Activated CD8-positive, alpha-beta memory T cell treated with anti-CD3 and anti-CD28 coated beads for 1 hour (primary cell): ENCODE measurements at places on chromosomes 13 and 19.
A peak's percentile ranks its signal among the peaks of the same experiment; 100 is the strongest.

GRCh38 chr13:39200249-39200910 is 162.1 kb downstream of the NHLRC3 start:
- no peak for DNase-seq

- no peak for DNase-seq
These were observed 1.5 kb downstream of the ZNF101 start for GRCh38 chr19:19670070-19670551.

DNA sequence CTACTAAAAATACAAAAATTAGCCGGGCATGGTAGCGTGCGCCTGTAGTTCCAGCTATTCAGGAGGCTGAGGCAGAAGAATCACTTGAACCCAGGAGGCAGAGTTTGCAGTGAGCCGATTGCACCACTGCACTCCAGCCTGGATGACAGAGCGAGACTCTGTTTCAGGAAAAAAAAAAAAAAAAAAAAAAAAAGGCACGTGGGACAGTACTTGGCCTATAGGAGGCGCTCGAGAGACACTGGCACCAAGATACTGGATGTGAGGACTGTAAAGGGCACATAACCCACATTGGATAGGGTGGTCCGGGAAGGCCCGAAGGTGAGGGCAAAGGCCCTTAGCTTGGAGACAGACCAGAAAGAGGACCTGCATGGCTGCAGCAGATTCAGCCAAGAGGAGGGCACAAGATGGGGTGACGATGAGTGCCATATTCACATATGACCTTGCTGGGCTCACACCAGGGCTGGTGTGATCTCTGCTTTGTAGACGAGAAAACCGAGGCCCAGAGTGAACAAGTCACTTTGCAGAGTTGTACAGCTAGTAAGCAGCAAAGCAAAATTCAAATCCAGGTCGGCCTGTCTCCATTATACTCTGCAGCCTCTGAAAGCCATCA is 89.4 kb downstream of the DPF1 start:
- peak; percentile 5 for DNase-seq

GRCh38 chr13:102872131-102872530 is 26.3 kb downstream of the ERCC5 start:
- DNase-seq, result no peak

GRCh38 chr19:29819300-29819699 is 7.5 kb downstream of the CCNE1 start:
- no peak for DNase-seq

- DNase-seq, result no peak
These were observed 106.7 kb downstream of the KDM4B start for GRCh38 chr19:5075597-5075996.

DNA sequence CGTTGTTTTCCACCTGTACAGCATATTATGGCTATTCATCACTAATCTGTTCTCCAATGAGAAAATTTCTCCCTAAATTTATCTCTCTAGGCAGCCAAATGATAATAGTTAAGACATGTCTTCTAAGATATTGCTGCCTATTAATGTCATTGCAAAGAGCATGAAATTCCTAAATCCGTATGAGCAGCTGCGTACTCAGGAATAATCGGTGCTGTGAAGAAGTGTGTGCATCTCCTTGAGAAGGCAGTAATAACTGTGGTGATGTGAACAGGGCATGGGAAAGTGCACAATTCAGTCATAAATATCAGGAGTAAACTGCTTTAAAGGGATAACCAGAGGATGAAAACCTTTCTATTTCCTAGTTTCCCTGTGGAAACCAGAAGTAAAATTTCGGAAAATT is 112.2 kb downstream of the SLITRK5 start:
- no peak for DNase-seq

DNA sequence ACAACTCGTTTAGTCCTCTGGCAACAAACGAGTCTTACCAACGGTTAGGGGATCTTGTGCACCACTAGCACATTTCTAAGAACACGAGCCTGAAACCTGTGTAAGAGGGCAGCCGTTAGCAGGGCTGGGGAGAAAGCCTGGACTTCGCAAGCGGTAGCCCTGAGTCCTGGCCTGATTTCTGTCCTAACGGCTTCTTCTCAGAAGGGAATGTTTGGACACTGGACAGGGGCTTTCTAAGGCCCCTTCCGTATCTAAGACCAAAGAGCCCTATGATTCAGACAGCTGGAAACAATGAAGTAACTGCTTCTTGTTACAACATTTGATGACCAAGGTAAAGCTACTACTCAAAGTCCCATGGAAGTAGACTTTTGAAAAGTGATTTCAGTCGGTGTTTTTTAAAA is 2.2 kb downstream of the ANKRD10 start:
- DNase-seq, result no peak

DNA sequence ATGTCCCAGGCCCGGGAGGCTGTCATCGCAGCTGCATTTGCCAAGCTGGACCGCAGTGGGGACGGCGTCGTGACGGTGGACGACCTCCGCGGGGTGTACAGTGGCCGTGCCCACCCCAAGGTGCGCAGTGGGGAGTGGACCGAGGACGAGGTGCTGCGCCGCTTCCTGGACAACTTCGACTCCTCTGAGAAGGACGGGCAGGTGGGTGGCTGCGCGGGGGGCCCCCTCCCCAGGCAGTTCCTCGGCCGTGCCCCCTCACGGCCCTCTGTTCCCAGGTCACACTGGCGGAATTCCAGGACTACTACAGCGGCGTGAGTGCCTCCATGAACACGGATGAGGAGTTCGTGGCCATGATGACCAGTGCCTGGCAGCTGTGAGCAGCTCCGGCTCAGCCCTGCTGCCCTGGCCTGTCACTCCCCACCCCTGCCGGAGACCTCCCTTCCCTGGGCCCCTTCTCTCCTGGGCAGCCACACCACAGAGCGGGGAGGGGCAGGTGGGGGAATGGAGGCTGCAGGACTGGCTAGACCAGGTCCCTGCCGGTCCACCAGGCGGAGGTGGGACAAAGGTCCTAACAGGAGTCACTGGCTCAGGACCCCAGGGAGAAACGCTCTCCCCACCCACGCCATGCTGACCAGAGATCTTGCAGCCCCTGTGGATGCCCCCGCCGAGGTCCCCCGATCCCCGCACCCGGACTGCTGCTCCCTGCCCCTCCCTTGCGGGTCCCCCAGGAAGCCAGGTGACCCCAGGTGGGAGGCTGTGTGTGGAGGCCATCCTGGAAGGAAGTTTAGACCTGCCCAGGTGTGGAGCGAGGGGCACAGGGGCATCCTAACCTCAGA is 1.1 kb downstream of the CAPS start:
- no peak for DNase-seq

DNA sequence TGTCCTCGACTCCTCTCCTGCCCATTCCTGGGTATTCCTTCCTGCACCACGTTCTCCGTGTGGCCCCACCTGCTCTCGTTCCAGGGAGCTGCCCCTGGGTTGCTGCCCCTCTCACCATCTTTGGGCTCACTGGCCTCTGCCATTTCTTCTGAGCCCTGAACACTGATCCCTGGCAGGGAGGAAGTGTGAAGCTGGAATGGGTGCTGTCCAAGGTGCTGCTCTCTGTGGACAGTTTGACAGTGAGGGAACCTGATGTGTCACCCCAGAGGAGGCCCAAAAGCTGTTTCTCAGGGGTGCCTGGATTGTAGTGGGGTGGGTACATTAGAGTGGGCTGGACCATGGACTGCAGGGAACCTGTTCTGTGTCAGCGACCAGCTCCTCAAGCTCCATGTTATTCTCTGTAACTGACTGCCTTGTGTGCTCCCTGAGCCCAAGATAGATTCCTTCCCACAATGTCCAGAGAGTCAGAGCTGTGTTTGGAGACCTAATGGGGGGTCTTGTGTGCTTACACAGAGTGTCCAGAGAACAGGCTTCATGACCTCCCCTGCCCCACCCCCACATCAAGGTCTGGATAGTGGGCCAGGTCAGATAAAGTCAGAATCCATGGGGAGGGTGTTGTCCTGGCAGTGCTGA is 7.2 kb upstream of the CEACAM8 start:
- no peak for DNase-seq

GRCh38 chr13:29849071-29849631 is 1.3 kb downstream of the UBL3 start:
- DNase-seq, result no peak

DNA sequence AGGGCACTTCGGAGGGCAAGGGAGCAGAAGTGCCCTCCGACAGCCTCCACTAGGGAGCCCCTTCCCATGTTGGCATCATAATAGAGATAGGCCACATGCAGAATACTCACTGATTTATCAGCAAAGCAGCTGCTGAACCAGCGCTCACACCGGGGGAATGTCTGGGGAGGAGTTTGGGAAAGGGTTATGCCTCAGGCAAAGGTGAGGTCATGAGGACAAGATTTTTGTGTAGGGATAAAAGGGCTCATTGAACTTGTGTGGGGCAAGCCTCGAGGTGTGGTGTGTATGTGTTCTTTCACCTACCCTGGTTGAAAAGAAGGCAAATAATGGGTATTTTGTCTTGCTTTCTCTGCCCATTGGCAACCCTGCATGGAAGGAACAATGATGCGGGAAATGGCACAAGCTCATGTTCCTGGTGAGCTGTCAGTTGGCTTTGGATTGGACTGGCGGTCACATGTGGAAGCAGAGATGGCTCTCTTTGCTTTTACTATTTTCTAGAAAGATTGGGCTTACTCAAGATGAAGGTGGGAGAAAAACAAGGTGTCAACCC is 39.1 kb upstream of the SLC7A9 start:
- no peak for DNase-seq

DNA sequence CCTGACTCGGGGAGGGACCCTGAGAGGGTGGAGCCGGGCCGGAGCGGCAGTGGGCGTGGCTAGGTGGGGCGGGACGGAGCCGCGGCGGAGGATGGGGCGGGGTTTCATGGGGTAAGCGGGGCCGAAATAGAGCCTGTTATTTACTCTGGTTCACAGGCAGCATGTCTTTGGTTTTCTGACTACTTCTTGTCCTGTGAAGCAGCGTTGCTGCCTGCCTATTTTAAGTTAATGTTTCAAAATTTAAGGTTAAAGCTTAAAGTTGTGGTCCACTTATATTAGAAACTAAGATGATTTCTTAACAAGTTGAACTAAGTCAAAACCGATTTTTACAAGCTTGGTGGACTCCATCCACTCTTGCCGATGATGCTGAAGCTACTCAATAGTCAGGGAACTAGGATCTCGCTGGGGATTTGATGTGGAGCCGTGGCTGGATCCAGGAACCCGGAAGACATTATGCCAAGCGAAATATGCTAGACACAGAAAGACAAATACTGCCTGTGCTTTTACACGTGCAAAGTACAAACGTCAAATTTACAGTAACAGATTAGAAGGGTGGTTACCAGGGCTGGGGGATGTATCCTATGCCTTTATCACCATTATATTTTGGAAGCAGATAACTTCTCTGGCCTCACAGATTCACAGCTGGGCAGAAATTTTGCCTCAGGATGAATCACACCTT is 433 bp upstream of the ZNF616 start:
- peak; percentile 93 for DNase-seq

GRCh38 chr13:53198736-53199135 is 170.1 kb downstream of the OLFM4 start:
- no peak for DNase-seq

DNA sequence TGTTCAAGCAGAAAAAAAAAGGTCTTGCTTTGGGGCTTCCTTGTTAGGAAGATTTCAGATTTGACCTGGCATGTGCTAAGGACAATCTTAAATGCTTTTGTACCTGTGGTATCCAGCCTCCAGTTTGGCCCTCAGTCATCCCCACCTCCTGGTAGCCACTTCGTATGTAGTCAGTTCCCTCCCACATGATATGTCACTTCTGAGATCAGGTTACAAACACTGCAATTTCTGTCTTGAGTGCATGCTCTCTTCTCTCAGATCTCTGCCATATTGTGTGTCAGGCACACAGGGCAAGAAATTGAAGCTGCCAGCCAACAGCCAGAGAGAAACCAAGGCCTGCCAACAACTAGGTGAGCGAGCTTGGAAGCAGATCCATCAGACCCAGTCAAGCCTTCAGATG is 60.3 kb upstream of the STARD13 start:
- DNase-seq, result no peak

DNA sequence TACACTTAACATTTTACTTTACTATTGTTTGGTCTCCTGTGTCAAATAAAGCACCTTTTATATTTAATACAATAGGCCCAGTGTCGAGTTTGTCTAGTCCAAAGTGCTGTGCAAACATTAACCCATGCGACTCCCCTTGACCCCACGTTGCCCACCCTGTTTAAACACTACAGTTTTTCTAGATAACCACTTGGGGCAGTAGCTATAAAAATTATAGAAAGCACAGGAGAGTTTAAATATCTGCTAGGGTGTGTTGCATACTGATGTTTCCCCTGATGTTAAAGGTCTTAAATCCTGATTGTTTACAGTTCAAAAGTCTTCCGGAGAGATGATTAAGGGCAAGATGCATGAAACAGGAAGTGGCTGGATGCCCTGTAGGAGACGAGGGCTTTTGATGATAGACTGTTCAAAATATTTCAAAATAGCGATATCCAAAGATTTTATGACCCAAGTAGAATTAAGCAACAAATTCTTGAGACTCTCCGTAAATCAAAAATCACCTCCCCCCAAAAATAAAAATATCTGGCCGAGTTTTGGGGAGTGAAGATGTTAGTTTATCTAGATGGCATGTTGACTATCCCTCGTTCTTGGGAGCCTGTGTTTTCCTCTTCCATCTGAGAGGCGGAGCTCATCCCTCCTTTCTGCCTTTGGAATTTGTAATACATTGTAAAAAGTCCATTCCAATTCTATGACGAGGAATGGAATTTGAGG is 167.1 kb downstream of the FGF9 start:
- no peak for DNase-seq

DNA sequence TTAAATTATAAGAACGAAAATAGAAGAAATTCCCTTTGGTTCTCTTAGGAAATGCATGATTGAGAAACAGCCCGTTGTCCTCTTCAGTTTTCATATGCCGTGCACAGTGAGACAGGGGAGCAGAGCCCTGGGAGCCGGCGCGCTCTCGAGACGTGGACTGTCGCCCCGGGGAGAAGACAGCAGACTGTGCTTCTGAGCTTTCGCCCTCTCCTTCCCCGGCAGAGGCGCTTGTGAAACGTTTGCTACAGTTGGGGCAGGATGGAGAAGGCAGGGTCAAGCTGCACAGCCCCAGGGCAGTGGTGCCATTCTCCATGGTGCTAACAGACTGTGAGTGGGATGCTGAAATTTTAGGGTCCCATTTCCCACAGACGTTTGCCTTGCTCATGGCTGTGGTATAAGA is 192.2 kb upstream of the KL start:
- DNase-seq, result no peak

- no peak for DNase-seq
These were observed 117.7 kb downstream of the KCNRG start for GRCh38 chr13:50132904-50133357.

DNA sequence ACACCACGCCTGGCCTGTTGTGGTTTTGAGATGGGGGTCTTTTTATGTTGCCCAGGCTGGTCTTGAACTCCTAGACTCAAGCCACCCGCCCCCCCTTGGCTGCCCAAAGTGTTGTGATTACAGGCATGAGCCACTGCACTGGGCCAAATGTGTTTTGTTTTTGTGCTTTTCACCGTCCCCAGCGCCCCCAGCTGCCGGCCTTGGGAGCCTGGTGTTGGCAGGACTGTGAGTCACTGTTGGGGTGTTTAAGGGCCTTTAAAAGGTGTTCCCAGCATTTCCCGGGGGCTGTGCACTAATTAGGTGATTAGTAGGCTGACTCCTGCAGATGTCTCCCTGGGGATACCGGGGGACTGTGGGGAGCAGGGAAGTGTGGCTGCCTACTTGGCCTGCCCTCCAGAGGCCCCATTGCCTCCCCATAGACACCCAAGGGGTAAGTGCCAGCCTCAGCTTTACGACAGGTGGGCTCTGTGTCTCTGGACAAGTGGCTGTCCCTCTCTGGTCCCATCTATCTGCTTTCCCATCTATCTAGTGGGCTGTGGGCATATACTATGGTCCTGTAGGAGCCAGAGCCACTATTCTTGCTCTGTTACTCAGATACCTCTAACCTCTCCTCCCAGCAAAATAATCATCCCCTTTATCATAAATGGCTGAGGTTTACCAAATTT is 11.8 kb upstream of the TLE5 start:
- DNase-seq, result no peak

GRCh38 chr13:107450931-107451330 is 764.4 kb downstream of the LIG4 start:
- DNase-seq, result no peak
